Fibroblast of lung (primary cell): ENCODE measurements at places on chromosomes 12 and 14.

- no peak for DNase-seq
These were observed 214.1 kb downstream of the PTPRO start for GRCh38 chr12:15536446-15536845.

DNA sequence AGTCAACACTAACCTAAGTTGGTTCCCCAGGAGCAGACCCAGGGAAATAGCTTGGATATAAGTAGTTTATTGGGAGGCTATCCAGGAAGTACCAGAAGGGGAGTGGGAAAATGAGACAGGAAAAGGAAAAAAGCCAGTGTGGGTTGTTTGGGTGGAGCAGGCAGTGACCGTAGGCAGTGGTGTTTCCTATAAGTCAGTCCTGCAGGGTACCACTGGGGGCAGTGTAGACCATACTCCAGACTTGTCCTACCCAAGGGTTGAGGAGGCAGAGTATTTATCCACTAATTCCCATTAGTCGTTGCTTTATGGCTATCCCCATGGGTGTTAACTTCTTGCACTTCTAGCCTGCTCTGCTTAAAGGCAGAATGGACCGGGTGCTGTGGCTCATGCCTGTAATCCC is 6.4 kb upstream of the CCDC60 start:
- DNase-seq, result no peak

DNA sequence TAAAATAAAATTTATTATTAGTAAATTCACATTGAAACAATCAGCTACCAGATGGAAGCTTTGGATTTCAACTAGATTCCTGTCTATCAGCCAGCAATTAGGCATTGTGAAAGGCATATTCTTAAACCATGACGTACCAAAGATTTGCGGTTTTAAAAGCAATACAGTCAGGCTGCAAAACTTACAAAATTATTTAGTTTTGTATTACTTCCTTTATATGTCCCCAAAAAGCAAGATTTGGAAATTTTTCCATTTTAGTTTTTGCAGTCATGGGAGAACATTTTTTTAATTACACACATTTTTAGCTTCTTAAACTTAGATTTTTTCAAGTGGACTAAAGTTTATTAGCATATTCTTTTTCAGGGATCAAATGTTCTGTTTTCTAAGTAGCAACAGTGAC is 225.0 kb upstream of the KITLG start:
- no peak for DNase-seq

- no peak for DNase-seq
These were observed 1.1 kb upstream of the SENP1 start for GRCh38 chr12:48106681-48107613.

- DNase-seq, result peak; percentile 55
These were observed 53.7 kb downstream of the PLEKHA5 start for GRCh38 chr12:19183121-19183838.

DNA sequence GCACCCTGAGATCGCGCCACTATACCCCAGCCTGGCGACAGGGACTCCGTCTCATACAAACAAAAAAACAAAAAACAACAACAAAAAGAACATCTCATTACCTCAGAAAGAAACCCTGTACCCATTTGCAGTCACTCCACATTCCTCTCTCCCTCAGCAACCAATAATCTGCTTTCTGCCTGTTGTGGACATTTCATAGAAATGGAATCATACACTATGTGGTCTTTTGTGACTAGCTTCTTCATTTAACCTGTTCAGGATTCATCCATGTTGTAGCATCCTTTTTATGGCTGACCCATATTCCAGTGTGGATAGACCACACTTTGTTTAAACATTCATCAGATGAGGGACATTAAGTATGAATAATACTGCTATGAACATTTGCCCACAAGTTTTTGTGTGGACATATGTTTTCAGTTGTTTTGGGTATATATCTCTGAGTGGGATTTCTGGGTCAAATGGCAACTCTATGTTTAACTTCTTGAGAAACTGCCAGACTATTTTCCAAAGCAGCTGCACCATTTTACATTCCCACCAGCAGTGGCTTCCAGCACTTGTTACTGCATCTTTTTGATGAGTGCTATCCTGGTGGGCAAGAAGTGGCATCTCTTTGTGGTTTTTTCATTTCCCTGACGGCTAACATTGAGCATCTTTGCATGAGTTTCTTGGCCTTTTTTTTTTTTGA is 5.9 kb upstream of the RCOR1 start:
- DNase-seq, result peak; percentile 79
